Adrenal gland (tissue), 19 donors: ENCODE measurements at places on chromosomes 1 and 21. TPM values are rescaled to one million over a fixed set of nuclear protein-coding genes. Genes with fewer than 3 reads are reported as not detected.

- H3K27ac ChIP-seq: no peak overlapping the region
- no peak overlapping the region for H3K4me3 ChIP-seq
- DNase-seq: no peak
- H3K36me3 ChIP-seq: no peaks in the 10 kb centered on the region
- no peaks in the 10 kb centered on the region for H3K4me1 ChIP-seq
- no peaks in the 10 kb centered on the region for H3K27me3 ChIP-seq
Observed at GRCh38 chr1:37741662-37742061, 23.3 kb downstream of the EPHA10 start.

- DNase-seq: no peak
- H3K27me3 ChIP-seq: no peaks in the 10 kb centered on the region
- peak overlapping the region; percentile 45 for H3K27ac ChIP-seq
- H3K36me3 ChIP-seq: no peaks in the 10 kb centered on the region
Observed at GRCh38 chr1:30786264-30786991, 28.9 kb upstream of the LAPTM5 start.

DNA sequence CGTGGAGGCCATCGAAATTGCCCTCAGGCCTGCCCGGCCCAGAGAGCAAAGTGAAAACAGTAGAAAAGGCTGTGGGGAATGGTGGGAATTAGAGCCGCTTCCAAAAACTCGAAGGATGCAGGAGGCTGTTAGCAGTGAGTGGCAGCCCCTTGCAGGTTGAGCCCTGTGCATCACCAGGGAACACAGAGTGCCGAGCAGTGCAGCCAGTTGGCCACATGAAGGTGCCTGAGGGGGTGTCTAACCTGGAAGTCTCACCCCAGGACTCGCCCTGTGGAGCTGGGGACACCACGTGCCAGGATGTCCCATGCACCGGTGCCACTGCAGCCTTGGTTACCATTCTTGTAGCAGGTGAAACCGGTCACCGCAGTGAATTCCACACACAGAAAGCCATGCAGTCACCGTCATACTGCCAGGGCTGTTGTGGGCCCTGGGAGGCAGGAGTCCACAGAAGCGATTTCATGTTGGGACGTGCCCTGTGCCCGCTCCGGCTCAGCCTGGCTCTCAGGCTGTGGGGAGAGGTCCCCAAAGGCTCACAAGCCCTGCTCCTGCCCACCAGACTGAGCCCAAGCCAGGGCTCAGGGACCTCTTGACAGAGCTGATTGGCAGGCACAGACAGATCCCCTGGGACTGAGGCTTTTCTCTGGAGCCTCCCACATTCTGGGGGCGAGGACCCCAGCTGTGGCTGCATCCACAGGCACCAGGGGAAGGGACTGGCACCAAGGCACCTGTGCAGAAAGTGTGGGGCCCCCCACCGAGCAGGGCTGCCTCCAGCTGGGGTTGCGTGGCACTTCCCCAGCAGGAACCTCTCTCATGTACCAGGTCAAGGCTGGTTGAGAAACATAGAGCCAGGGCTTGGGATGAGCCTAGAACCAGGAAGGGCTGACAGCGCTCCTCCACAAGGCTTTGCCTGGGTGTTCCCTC lies 16.7 kb upstream of the ACTRT2 start:
- H3K27me3 ChIP-seq: peaks cover 9% of the 10 kb centered on the region
- no peaks in the 10 kb centered on the region for H3K36me3 ChIP-seq
- H3K4me3 ChIP-seq: no peak overlapping the region
- no peak overlapping the region for H3K27ac ChIP-seq
- DNase-seq: no peak

DNA sequence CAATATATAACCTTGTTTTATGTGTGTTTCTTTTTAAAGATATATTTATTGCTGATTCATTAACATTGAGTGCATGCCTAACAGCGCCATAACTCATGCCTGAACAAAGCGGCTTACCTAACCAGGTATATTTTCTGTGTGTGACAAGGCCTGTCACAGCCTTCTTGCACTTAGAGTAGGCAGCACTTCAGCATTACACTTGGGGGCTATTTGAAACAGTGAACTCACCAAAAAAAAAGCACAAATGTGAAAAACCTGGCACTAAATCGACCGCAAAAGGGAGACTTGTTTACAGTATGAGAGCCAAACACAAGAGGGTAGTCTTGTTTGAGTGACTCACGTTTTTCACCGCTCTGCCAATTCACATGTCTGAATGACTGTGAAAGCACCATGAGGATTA lies 111.7 kb downstream of the DISP1 start:
- H3K27me3 ChIP-seq: no peaks in the 10 kb centered on the region
- peaks cover 34% of the 10 kb centered on the region for H3K4me1 ChIP-seq
- no peak for DNase-seq
- no peak overlapping the region for H3K4me3 ChIP-seq
- H3K27ac ChIP-seq: peak overlapping the region; percentile 63

GRCh38 chr1:223775054-223775453 lies 62.7 kb downstream of the CAPN2 start:
- H3K4me3 ChIP-seq: no peak overlapping the region
- no peaks in the 10 kb centered on the region for H3K36me3 ChIP-seq
- no peak for DNase-seq
- no peak overlapping the region for H3K27ac ChIP-seq
- no peaks in the 10 kb centered on the region for H3K27me3 ChIP-seq
- H3K4me1 ChIP-seq: peaks cover 27% of the 10 kb centered on the region

DNA sequence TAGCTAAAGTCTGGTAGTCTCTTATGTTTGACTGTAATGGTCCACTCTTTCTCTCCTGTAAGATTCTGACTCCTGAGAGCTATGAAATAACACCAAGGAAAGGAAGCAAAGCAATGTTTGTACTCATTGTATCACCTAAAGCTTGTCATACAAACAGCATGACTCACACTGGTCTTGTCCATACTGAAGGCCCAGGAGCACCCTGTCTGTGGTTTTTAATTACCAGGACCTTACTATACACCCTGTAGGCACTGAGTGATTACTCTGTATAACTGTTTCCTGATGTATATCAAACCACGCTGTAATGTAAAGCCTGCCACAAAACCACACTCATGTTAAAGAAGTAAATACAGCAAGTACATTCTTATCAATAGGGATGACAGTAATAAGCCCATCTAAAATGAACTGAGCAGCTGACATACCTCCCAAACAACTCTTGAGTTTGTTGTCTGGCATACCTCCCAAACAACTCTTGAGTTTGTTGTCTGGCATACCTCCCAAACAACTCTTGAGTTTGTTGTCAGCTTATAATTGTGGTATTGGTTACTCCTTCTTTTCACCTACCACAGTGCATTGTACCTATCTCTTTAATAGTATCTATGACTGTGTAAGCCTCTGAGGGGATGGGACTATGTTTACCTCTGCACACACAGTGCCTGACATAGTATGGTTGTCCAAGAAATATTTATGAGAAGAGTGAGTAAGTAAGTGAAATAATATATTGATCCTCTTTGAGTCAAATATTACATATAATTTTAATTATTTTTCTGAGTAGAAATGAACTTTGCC lies 11.6 kb upstream of the TNFSF18 start:
- no peak for DNase-seq
- no peaks in the 10 kb centered on the region for H3K36me3 ChIP-seq
- H3K4me1 ChIP-seq: no peaks in the 10 kb centered on the region
- no peak overlapping the region for H3K4me3 ChIP-seq

- H3K4me1 ChIP-seq: no peaks in the 10 kb centered on the region
- no peaks in the 10 kb centered on the region for H3K36me3 ChIP-seq
- no peak overlapping the region for H3K27ac ChIP-seq
- no peaks in the 10 kb centered on the region for H3K27me3 ChIP-seq
- no peak for DNase-seq
- no peak overlapping the region for H3K4me3 ChIP-seq
Observed at GRCh38 chr21:46130831-46131587, 24.4 kb downstream of the FTCD start.

GRCh38 chr1:56451491-56451890 lies 127.9 kb downstream of the PLPP3 start:
- no peaks in the 10 kb centered on the region for H3K36me3 ChIP-seq
- no peak for DNase-seq
- H3K4me1 ChIP-seq: no peaks in the 10 kb centered on the region
- H3K27me3 ChIP-seq: no peaks in the 10 kb centered on the region
- no peak overlapping the region for H3K27ac ChIP-seq

DNA sequence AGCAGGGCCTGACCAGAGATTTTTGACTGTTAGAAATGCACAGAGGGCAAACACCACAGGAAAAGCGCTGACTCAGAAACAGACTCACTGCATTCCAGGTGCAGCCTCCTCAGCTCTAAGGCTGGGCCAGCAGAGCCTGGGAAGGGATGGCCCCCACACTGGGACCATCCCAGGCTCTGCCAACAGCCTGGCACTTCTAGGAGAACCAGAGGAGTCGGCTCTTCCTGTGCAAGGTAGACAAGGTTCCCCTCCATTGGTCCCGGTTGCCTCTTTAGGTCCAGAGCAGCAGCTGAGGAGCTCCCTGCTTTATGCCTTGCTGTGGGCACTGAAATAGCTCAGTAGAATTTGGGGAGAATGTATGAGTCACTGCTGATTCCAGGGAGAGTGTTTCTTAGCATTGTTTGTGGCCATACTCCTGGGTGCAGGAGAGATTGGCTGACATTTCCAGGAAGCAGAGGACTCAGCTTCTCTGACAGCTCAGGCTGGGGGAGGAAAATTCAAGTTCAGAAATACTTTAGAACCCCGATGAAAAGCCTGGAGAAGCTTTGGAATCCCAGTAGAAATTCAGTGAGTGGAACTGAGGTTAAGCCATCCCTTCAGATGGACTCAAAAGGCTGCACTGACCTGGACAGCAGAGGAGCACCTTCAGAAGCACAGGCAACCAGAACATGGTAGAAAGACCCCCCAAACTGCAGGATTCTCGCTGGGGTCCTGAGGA lies 19.7 kb downstream of the PRAMEF1 start:
- no peak overlapping the region for H3K27ac ChIP-seq
- H3K36me3 ChIP-seq: no peaks in the 10 kb centered on the region
- no peaks in the 10 kb centered on the region for H3K27me3 ChIP-seq
- DNase-seq: no peak
- H3K4me3 ChIP-seq: no peak overlapping the region

DNA sequence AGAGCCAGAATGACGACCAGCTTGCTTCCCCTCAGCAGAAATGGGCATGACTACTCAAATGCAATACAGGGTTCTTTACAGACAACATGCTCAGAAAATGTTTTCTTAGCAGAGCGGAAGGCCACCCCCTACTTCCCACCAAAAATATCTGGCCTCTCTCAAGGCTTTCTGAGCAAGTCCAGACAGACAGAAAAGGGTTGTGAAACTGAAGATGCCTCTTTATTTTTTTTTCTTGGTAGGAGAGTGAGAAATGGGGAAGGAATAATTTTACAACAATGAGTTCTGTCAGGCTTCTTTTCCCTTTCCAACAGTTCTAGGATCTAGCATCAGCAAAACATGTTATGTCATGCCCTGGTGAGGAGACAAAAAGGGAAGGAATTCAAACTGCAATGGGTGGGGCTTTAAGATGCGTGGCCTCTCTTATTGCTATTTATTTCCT lies 172.0 kb upstream of the CAMK1G start:
- H3K36me3 ChIP-seq: no peaks in the 10 kb centered on the region
- no peak overlapping the region for H3K27ac ChIP-seq
- H3K4me1 ChIP-seq: no peaks in the 10 kb centered on the region
- no peak overlapping the region for H3K4me3 ChIP-seq

DNA sequence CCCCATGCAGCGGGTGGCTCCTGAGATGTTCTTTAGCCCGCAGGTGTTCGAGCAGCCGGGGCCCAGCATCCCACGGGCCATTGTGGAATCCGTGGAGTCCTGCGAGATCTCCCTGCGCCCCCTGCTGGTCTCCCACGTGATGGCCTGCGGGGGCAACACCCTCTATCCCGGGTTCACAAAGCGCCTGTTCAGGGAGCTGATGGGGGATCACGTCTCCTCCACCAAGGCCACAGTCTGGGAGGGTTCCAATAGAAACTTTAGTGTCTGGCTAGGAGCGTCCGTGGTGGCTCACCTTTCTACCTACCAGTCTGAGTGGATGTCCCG lies 71.0 kb downstream of the ACTL8 start:
- no peaks in the 10 kb centered on the region for H3K4me1 ChIP-seq
- peaks cover 9% of the 10 kb centered on the region for H3K27me3 ChIP-seq
- H3K27ac ChIP-seq: no peak overlapping the region

- H3K36me3 ChIP-seq: no peaks in the 10 kb centered on the region
- H3K27me3 ChIP-seq: no peaks in the 10 kb centered on the region
- H3K27ac ChIP-seq: no peak overlapping the region
- H3K4me3 ChIP-seq: peak overlapping the region; percentile 31
- peaks cover 6% of the 10 kb centered on the region for H3K4me1 ChIP-seq
- no peak for DNase-seq
Observed at GRCh38 chr21:29155118-29155932, 24.9 kb downstream of the MAP3K7CL start.

DNA sequence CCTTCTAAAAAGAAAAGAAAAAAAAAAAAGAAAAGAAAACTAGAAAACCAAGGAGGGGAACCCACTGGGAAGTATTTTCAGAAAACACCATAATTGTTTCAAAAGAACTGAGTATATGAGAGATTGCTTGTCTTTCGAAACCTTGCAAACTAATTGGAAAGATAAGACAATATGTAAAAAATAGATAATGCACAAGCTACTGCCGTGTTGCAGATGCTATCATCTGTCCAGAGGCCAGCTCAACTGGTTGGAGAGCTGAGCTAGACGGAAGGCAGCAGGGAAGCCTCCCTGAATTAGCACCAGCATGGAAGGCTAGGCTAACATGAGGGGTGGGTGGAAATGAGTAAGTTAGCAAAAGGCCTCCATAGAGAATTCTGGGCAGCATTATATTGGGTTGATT lies 16.2 kb upstream of the CACHD1 start:
- no peak for DNase-seq
- no peaks in the 10 kb centered on the region for H3K36me3 ChIP-seq
- no peak overlapping the region for H3K4me3 ChIP-seq
- H3K27ac ChIP-seq: no peak overlapping the region
- H3K4me1 ChIP-seq: no peaks in the 10 kb centered on the region
- no peaks in the 10 kb centered on the region for H3K27me3 ChIP-seq

DNA sequence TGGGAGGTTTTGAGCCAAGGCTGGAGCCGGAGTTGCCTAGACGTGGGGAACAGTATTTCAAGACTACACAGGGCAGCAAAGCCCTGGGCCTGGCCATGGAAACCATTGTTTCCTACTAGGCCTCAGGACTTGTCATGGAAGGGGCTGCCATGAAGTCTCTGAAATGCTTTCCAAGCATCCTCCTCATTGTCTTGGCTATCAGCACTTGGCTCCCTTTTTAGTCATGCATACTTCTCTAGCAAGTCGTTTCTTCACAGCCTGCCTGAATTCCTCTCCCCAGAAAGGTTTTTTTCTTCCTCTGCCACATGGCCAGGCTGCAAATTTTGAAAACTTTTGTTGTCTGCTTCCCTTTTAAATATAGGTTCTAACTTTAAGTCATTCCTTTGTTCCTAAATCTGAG lies 406.6 kb upstream of the TMPRSS15 start:
- no peaks in the 10 kb centered on the region for H3K27me3 ChIP-seq
- no peaks in the 10 kb centered on the region for H3K36me3 ChIP-seq
- H3K27ac ChIP-seq: no peak overlapping the region
- DNase-seq: no peak
- H3K4me3 ChIP-seq: no peak overlapping the region

GNG12 gene
- 121 TPM for total RNA-seq

NPHS2 gene
- not detected for total RNA-seq

CLDN8 gene
- not detected for total RNA-seq

CCDC181 gene
- not detected for total RNA-seq

IQGAP3 gene
- 0.83 TPM for total RNA-seq

CD5L gene
- not detected for total RNA-seq

CDC7 gene
- total RNA-seq: 2.5 TPM
